ENCODE measurements at places on chromosomes 3 and 15.
A peak's percentile ranks its signal among the peaks of the same experiment; 100 is the strongest.

DNA sequence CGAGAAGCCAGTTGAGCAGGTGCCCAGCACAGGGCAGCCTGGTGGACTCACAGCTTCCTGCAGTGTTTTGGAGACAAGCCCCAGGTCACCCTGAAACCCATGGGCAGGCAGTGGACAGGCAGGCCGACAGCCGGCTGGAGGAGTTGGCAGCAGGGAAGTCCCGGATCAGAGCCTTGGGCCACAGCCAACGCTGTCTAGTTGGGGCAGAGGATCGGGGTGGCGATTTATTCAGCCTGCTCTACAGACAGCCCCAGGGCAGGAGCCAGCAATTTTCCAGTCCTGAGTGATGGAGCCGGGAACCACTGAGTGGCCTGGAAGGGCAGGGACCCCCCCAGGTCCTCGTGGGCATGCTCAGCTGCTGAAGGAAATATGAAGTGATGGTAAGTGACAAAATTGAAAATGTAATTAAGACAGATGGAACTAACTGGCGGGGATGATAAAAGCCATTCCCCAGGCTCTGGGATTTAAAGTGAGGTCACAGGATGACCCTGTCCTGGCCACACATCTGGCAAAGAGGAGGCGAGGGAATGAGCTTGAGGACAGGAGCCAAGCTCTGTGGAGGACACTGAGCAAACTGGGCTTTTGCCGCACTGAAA lies 34.4 kb upstream of the TBC1D21 start:
- DNase-seq = peak; percentile 41

DNA sequence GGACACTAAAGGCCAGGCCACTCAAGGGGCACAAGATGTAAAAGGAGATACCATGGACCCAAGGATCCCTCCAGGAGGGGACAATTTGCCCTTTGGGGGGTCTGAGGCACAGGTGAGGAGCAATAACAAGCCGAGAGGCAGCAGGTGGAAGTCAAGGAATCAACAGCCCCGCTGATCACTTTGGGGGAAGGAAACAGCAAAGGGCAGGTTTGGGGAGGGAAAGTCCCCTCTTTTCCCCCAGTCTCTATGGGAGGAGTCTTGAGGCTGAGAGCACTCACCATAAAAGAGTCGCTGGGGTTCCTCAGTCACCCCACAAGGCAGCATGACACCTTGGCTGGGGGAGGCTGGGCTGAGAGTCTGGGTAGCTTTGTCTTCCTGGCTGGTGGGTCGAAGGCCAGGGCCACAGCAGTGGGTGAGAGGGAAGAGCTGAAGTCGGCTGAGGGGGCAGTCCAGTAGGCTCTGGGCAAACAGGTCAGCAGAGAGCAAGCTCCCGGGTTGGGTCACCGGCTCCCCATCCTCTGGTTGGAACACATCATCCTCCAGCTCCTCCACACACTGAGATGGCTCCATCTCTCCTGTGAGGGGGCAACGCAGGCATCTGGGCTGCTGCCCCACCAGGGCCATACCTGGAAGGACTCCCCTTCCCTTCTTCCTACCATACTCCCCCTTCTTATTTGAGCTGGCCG lies 3.0 kb downstream of the BMF start:
- no peak for DNase-seq

DNA sequence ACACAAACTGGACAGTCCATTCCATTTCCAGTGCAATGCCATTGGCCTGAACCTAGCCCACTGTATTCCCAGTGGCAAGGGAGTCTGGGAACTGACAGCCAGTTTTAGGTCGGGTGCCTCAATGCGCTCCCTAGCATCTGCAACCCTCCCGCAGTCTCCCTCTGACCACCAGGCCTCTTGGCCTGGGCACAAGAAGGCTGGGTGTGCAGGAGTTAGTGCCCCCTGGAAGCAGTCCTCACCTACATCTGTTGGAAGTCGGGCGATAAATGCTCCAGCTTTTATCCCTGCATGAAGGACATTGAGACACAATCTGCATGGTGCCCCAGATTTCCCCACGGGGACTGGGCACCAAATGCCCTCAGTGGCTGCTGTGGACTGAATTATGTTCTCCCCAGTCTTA lies 12.7 kb downstream of the C3orf22 start:
- no peak for DNase-seq

- DNase-seq = peak; percentile 3
These were observed 18.6 kb upstream of the TICRR start for GRCh38 chr15:89556413-89557262.

GRCh38 chr3:170154084-170154483 lies 27.4 kb downstream of the PHC3 start:
- no peak for DNase-seq

DNA sequence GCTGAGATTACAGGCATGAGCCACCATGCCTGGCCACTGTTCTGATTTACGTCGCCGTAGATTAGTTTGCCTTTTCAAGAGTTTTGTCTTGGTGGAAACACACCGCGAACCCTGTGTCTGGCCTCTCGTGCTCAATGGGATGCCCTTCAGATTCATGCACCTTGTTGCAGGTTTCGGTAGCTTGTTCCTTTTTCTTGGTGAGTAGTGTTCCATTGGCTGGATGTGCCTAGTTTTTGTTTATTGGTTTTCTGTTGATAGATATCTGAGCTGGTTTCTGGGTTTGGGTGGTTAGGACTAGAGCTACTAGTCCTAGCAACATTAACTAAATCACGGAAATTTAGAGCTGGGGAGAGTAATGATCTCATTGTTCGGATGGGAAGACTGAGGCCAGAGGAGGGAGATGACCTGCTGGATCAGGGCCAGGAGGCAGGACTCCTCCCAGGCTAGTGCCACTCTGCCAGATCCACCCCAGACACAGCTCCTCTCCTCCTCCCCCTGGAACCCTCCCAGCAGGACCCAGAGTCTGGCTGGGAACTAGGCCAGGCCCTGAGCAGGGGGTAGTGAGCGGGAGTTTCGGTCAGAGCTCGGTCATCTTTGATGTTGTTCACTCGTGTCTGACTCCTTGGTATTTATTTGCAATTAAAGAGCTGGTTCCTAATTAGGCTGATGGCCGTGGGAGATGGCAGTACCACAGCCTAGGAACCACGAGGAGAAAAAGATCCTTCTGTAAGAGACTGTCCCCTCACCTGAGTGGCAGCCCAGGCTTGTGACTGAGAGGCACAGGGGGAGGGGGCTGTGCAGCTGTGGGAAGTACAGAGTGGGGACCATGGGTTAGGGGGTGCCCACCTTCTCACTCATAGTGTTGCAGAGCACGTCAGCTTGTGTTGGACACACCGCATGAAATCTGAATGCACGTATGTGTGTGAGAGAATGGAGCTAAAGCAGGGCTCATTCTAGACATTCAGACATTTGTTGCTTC lies 73.4 kb downstream of the SMAD6 start:
- DNase-seq = no peak

DNA sequence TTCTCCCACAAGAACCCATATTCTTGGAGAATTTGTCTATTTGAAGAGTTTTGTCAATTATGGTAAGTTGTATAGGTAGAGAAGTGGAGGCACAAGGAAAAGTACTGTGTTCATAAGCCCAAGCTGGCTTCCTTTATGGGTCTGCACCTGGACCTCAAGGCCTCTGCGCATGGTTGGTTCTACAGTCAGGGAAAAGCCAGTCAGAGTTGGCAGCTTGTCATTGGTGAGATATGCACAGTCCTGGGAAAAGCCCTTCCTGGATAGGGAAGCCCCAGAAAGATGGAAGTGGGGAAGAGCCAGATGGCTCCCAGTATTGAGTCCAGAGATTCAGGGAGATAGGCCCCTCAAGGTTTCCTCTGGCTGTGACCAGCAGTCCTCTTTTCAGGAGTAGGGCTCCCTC lies 15.8 kb downstream of the BOC start:
- DNase-seq = no peak

GRCh38 chr3:47989981-47990440 lies 26.2 kb downstream of the MAP4 start:
- peak; percentile 8 for DNase-seq
